CD4-positive, alpha-beta T cell treated with Interleukin-17A for 1 hour (primary cell): ENCODE measurements at places on chromosomes 1 and 21.

- DNase-seq: no peak
Measured at GRCh38 chr1:25361901-25362300, 23.8 kb downstream of the TMEM50A start.

DNA sequence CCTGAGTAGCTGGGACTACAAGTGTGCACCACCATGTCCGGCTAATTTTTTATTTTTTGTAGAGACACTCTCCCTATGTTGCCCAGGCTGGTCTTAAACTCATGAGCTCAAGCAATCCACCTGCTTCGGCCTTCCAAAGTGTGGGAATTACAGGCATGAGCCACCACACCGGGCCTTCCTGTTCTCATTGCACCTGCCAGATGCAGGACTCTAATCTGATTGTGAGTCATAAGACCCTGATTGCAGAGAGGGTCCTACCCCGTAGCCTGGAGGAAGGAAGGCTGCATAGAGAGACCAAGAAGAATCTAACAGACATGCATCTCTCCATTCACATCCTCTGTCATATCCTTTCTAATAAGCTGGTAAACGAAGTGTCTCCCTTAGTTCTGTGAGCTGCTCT, 19.5 kb upstream of the CGN start:
- DNase-seq: no peak

DNA sequence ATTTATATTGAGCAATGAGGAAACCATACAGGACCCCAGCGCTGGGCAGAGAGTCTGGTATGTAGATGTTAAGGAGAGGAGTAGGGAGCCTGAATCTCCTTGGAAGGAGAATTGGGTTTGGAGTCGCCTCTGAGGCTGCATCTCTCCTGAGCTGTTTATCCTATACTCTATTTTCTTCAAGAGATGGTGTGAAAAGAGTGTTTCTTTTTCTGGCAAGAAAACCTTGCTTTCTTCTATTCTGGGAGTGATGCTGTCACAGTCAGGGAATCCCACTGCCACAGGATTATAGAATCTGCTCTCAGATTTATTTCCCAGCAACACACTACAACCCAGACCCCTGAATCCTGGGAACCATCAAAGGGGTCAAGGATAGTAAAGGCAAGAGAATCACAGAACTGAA, 3.3 kb downstream of the LURAP1 start:
- no peak for DNase-seq

DNA sequence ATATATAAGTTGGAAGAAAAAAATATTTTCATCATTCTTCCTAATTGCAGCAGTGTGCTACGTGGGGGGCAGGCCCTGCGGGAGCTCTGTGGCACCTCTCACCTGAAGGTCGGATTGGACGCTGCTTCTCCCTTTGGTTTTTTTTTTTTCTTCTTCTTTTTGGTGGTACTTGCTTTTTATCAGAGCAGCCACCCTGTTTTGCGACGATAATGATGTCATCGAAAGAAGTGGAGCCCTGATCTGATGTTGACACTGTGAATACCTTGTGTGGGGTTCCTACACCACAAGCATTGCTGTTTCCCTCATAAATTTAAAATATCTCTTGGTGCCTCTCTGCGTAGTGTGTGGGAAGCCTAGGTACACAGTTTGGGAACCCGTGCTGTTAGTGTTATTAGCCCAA, 5.5 kb downstream of the TRAPPC10 start:
- DNase-seq: no peak

GRCh38 chr1:208219659-208220282, 24.4 kb downstream of the PLXNA2 start:
- no peak for DNase-seq

GRCh38 chr1:229287267-229287666, 16.4 kb downstream of the RAB4A start:
- no peak for DNase-seq

GRCh38 chr21:43925609-43926008, 60.6 kb downstream of the AGPAT3 start:
- no peak for DNase-seq

DNA sequence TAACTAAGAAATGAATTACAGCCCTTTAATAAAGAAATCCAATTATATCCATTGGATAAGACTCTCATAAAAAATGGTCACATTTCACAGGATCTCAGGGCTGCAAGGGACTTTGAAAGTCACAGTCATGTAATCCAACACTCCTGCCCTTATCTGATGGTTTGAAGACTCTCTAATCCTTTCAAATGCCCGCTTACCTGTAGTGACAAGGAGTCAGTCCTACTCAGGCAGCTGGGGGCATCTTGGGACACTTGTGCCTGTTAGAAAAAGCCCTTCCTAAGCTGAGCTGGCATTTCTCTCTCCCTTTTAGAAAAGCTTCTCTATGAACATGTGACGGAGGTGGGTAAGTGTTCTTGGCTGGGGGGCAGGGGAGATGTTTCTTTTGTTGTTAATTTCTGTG, 11.0 kb upstream of the ZNF691 start:
- no peak for DNase-seq

- DNase-seq: no peak
Measured at GRCh38 chr1:160580221-160580812, 1.0 kb upstream of the CD84 start.

GRCh38 chr1:156929596-156930238, 9.3 kb downstream of the LRRC71 start:
- no peak for DNase-seq

- no peak for DNase-seq
Measured at GRCh38 chr1:164619006-164619784, 60.2 kb downstream of the PBX1 start.

GRCh38 chr1:89557956-89558355, 33.3 kb downstream of the LRRC8B start:
- DNase-seq: no peak

GRCh38 chr1:26627954-26628353, 67.9 kb upstream of the ARID1A start:
- DNase-seq: no peak

DNA sequence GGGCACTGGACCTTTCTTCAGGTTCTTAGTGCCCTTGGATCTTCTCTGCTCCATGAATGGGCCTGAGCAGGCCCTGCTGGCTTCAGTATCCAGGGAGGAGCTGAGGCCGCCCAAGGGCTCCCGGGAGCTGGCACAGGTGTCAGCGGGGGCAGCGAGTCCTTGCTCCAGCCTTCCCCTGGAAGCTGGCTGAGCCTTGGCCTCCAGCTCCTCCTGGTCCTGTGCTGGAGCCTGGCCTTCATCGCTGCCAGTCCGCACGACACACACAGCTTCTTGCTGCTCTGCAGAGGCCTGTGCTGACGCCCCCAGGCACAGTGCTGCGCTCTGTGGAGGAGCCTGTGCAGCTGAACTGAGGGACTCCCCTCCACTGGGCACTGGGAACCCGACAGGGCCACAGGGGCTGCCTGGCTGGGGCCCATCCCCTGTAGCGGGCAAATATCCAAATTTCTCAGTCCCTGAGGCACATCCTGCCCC, 1.7 kb downstream of the SPOCD1 start:
- no peak for DNase-seq

DNA sequence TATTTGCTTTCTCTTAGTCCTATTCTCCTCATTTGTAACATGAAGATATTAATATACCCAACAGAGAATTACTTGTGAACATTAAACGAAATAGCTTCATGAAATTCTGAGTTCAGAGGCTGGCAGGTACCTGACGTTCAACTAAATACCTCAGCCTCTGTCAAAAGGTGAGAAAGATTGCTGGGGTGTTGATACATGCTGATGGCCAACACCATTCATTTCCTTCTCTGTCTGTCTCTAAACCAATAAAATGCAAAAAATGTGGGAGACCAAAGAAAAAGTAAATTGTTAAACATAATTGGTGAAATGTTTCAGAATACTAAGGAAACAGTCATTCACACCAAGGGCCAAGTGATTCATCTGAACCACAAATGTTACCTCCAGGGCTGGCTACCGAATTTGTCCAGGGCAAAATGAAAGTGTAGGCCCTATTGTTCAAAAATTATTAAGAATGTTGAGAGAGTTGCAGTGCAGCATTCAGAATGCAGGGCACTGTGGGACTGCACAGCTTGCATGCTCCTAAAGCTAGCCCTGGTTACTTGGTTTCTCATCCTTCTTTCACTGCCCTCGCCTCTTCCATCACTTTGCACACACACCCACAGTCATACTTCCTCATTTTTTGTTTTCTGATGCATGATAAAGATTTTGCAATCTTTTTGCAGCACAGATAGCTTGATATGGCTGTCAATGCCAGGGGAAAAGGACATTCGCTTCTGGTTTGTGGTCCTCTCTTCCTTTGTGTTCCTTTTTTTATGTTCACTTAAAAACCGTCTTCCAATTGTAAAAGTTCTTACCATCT, 414.3 kb upstream of the NR5A2 start:
- no peak for DNase-seq

- no peak for DNase-seq
Measured at GRCh38 chr1:217981430-217981829, 303.7 kb upstream of the RRP15 start.

DNA sequence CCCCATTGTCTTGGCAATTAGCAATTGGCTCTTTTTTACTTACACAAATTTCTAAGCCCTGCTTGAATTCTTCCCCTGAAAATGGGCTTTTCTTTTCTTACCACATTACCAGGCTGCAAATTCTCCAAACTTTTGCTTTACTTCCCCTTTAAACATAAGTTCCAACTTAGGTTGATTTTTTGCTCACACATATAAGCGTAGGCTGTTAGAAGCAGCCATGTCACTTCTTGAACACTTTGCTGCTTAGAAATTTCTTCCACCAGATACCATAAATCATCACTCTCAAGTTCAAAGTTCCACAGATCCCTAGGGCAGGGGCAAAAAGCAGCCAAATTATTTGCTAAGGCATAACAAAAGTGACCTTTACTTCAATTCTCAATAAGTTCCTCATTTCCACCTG, 35.4 kb upstream of the KCNH1 start:
- no peak for DNase-seq

DNA sequence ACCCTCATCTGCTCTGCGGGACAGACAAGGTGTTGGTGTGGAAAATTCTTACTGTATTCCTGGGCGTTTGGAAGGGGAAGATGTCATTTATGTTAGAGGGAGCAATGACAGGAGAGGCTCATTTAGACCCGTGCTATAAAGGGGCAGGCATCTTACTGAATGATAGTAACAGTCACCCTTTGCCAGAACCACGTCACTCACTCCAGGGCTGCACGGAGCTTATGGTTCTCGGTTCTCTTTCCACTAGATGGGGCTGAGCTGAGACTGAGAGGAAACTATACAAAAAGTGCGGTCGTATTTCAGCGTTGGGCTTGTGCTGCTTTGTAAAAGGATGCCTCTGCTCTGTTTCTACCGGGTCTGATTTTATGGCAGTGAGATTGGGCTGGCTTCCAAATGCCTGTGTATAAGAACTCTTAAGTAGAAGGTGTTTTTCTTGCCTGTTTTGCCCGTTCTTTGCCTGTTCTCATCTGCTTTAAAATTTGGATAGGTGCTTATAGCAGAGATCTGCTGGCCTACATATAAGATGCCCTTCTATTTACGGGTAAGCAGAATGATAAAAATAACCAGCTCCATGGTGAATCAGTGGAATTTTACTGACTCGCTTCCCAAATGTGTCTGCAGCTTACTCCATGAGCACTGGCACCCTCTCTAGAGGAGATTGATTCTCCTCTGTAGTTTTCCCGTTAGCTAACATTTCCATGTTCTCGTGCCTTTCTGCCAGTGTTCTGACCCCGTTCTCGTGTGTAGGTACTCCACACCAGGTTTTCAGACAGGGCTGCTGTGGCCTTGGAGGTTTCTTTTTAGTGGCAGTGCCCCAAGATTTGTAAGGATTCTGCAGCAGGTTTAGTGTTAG, 55.9 kb downstream of the MRPS6 start:
- DNase-seq: peak; percentile 62

DNA sequence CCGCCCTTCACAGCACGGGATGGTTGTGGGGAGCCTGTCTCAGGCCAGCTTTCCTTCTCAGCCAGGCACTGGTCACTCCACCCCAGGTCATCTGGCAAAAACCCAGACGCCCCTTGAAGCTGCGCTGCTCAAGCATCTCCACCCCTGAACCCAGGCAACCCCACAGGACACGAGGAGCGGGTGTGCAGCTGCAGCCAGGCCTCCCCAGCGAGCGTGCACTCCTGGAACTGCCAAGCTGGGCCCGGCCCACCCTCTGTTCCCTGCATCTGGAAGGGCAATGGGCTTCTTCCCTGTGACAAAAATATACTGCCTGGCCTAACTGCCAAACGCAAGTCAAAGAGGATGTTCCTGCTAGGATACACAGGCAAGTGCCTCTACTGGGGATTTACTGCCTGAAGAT, 39.7 kb downstream of the SLC66A1 start:
- no peak for DNase-seq

GRCh38 chr1:219927956-219928790, at the start of gene SLC30A10:
Gene SLC30A10, minus strand, starts transcription at chr1:219928557. Its CDS starts 117 bp downstream, at chr1:219928440.
- DNase-seq: no peak

DNA sequence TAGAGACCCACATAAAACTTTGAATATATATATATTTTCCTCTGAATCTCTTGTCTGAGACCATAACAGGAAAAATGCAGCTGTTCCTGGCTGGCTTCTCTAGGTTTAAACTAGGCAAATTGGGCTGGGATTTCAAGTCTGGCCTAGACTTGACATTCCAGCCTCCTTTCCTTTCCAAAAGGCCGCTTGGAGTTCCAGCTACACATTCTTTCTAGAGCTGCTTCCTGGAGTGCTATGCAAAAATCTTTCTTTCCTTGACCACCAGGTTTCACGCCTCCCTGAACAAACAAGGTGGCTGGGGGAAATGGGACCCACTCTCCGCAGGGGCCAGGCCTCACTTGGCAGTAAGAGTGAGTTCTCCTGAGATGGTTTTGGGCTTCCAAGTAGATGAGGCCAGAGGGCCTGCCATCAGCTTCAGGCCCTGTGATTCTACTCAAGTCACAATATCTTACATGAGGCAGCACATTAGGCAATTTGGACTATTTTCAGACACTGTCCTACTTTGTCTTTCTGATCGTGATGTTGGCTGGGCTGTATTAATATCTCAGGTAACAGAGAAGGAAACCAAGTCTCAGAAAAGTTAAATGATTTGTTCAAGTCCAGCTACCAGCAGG, 102.4 kb downstream of the FAM78B start:
- DNase-seq: no peak

GRCh38 chr21:38440746-38441145, 57.5 kb downstream of the ERG start:
- no peak for DNase-seq

- no peak for DNase-seq
Measured at GRCh38 chr1:44949286-44949685, 37.1 kb downstream of the EIF2B3 start.

DNA sequence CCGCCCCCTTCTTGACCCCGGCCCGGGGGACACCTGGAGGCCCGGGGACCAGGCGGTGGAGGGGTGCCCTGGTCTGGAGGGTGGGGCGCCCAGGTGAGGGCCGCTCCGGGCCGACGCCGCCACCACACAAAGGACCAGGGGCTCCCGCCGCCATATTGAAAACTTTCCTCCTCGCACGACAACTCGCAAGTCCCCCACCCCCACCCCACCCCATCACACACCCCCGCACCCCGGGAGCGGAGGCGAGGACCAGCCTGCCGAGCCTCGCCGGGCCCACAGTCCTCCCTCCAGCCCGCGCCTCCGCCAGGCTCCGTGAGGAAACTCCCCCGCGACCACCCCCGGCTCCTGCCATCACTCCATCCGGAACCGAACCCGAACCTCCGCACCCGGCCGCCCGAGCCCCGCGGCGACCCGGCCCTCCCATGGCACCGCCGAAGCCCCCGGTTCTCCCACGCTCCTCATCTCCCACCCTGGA, 733 bp downstream of the KDM5B start:
- peak; percentile 38 for DNase-seq
